Endothelial cell of coronary artery (primary cell): ENCODE measurements at places on chromosomes 6 and 20. TPM values are rescaled to one million over a fixed set of nuclear protein-coding genes. Genes with fewer than 3 reads are reported as not detected.

Gene SMLR1
- total RNA-seq = not detected in 2 replicates

Gene FAM120B
- 11.4 and 12.8 TPM in 2 replicates for total RNA-seq

Gene PCSK2
- not detected in 2 replicates for total RNA-seq

Gene OR2H1
- total RNA-seq = not detected in 2 replicates

Gene HLA-DPA1
- 1.9 and 3.5 TPM in 2 replicates for total RNA-seq

Gene PKIB
- total RNA-seq = not detected in 2 replicates

Gene POU3F2
- not detected in 2 replicates for total RNA-seq

Gene CYP21A2
- not detected in 2 replicates for total RNA-seq

Gene DYNLT2
- total RNA-seq = 0.63 and 1.0 TPM in 2 replicates

Gene RNF39
- total RNA-seq = not detected in 2 replicates

Gene PRR18
- not detected in 2 replicates for total RNA-seq

Gene EDN3
- not detected in 2 replicates for total RNA-seq

Gene KIAA1755
- total RNA-seq = under 0.01 and 2.4 TPM in 2 replicates

Gene BTN1A1
- total RNA-seq = not detected in 2 replicates

Gene BPI
- total RNA-seq = not detected in 2 replicates

Gene FOXS1
- 0.09 and 2.8 TPM in 2 replicates for total RNA-seq

Gene LY6G6D
- not detected in 2 replicates for total RNA-seq

Gene SLC22A2
- total RNA-seq = under 0.01 TPM in 1 of 2 replicates, not detected in the other

Gene TINAG
- total RNA-seq = 0.09 TPM in 1 of 2 replicates, not detected in the other

Gene FAM83C
- total RNA-seq = not detected in 2 replicates

Gene FNDC11
- total RNA-seq = 0.63 and 0.94 TPM in 2 replicates

Gene SLC22A16
- total RNA-seq = not detected in 2 replicates

Gene MYB
- 0.09 and 0.19 TPM in 2 replicates for total RNA-seq

Gene SLC52A3
- under 0.01 TPM in 1 of 2 replicates, not detected in the other for total RNA-seq

Gene SRSF12
- under 0.01 and 0.09 TPM in 2 replicates for total RNA-seq

Gene ITPR3
- 45.8 and 54.4 TPM in 2 replicates for total RNA-seq

Gene DCDC2
- not detected in 2 replicates for total RNA-seq

Gene BANF2
- not detected in 2 replicates for total RNA-seq

Gene AKAP12
- 154 and 226 TPM in 2 replicates for total RNA-seq

Gene EFCAB8
- total RNA-seq = 0.19 and 0.27 TPM in 2 replicates

Gene ABCF1
- 48.6 and 48.8 TPM in 2 replicates for total RNA-seq

Gene BMP2
- 6.7 and 16.6 TPM in 2 replicates for total RNA-seq

Gene BPIFB4
- not detected in 2 replicates for total RNA-seq

Gene GABRR1
- not detected in 2 replicates for total RNA-seq

Gene PHACTR1
- 4.1 and 4.6 TPM in 2 replicates for total RNA-seq

Gene VIP
- total RNA-seq = 1.1 and 1.2 TPM in 2 replicates

Gene GSTA3
- not detected in 2 replicates for total RNA-seq
